ENCODE measurements at places on chromosomes 7 and 10.

DNA sequence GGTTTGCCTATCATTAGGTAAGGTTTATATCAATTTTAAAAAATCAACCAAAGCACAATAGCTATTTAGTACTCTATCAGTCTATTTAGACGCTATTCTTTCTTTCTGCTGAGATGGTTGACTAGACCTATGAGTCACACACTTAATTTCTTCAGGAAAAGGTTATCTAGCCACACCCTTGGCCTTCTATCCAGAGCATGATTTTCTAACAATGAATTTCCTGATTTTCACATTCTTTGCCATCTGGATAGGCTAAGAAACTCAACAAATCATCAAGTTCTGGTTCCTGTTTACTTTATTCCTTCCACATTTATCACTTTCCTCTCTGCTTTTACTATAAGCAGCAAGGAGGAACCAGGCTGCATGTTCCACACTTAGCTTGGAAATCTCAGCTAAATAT, 8.1 kb downstream of the PRPS1L1 start:
- peak; percentile 52 for DNase-seq

- DNase-seq, result no peak
These were observed 20.8 kb downstream of the OGDHL start for GRCh38 chr10:49741108-49741995.

DNA sequence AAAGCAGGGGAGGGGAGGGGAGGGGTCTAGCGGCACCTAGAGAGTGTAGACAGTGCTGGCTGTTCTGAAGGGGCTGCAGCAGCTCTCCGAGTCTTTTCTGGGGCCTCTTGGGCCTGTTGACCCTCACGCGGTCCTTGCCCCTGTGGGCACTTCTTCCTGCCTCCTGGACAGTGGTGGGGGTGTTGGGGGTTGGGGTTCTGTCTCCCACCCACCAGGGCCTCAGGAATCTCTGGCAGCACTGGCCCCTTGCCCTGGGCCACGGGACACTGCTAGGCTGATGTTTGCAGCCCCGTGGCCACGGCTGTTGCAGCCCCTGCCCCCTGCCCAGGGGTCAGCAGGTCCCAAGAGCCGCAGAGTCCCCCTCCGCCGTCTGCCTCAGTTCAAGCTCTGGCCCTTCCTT, 68.9 kb upstream of the INPP5A start:
- DNase-seq, result no peak

GRCh38 chr7:66928388-66928787, 7.4 kb downstream of the TMEM248 start:
- DNase-seq, result no peak

- no peak for DNase-seq
These were observed 13.6 kb downstream of the OPTN start for GRCh38 chr10:13113544-13113943.

GRCh38 chr7:85156661-85157208, 30.1 kb downstream of the SEMA3D start:
- DNase-seq, result no peak

GRCh38 chr7:135620980-135621850, 41.1 kb upstream of the STMP1 start:
- DNase-seq, result peak; percentile 95

DNA sequence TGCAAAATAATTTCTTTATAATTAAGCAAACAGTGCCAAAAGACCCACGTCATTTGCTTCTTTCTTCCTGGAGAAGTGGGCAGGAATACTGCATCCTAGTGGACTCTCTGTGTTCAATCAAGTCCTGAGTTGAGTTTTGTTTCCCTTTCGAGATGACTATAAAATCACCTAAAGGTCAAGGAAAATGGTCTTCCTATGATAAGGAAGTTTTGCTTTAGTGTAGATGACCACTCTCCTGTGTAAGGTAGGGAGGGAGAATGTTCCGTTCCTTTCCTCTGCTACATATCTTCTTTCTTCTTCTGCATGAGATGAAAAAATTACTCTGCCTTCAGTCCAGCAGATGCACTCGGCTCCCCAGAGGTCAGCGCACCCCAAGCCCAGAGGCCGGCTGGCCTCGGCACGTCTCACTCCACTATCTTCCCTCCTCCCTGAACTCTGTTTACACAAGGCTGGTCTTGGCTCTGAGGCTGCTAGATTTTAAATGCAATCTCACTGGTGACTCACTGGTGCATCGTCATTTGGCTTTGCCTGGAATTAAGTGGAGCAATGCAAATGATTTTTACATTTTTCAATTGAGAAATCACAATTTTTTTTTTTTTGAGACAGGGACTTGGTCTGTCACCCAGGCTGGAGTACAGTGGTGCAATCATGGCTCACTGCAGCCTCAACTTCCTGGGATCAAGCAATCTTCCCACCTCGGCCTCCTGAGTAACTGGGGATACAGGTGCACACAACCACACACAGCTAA, 18.6 kb upstream of the VDAC2 start:
- peak; percentile 96 for DNase-seq

DNA sequence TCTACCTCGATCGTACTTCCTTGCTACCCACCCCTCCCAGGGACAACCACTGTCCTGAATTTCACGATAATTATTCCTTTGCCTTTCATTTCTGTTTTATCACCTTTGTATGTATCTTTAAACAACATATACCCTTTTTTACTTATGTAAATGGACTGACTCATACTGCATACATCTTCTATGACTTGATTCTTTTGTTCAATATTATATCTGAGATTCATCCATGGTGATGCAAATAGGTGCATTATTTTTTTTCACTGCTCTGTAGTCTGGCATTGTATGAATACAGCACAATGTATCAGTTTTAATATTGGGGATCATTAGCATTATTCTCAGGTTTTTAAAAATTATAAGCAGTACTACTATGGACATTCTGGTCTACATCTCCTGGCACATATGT, 69.4 kb downstream of the ABCC2 start:
- no peak for DNase-seq

DNA sequence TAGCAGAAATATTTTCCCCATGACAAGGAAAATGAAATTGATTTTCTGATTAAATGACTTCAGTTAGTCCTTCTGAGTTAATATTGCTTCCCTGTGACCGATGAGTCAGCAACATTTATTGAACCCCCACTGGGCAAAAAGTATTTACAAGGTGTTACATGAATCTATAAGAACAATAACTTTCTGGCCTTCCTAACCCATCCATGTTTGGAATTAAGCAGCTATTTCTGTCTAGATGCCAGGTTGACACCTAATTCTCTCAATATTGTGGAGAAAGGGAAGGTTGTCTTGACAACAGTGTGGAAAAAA, 112.9 kb upstream of the JAZF1 start:
- no peak for DNase-seq

- no peak for DNase-seq
These were observed 235.7 kb upstream of the TCERG1L start for GRCh38 chr10:131547129-131547799.

DNA sequence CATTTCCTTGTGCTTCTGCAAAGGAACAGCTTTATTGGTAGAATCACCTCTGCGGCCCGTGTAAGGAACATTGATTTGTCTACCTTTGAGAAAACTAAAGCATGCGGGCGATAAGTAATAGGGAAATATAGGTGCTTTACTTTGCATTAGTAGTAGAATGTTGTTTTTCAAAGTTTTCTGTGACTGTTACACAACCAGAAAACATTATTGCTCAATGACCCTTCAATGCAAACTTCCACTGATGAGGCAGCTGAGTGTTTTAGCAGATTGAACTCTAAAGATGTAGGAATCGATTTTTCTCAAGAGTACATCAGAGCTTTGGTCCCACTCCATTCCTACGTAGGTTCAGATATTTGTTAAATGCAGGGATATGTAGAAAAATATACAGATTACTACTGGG, 427.8 kb downstream of the DNAJB9 start:
- DNase-seq, result no peak

GRCh38 chr7:139915864-139916716, 87.0 kb downstream of the TBXAS1 start:
- peak; percentile 94 for DNase-seq

DNA sequence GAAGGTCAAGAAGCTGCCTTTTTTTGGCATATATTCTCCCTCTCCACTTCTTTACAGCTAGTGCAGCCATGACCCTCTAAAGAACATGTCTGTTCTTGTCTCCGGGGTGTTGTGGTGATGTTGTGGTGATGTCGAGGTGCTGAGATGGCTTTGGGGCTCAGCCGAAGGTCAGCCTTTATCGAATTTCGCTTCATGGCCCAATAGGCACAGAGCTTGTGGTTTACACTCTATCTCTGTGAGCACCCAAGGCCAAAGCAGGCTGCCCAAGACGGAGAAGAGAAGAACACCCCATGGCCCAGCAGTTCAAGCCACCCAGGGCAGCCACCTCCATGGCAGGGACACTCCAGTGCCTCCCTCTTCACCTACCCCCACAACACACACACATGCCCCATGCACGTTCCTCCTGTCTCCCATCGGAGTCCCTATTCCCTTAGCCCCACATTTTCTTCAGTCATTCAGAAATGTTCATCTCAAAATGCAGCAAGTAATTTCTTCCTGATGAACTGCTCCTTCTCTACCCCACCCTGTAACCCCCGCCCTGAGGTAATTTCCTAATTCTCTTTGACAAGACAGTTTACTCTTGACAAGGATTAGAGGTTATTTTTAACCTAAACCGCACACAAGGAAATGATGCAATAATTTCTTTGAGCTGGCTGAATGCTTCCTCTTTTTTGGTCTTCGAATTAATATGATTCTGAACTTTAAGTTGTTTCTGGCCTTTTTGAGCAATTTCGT, 18.6 kb upstream of the ADRB1 start:
- peak; percentile 52 for DNase-seq

- no peak for DNase-seq
These were observed 76.1 kb upstream of the ANK3 start for GRCh38 chr10:60465801-60466200.

DNA sequence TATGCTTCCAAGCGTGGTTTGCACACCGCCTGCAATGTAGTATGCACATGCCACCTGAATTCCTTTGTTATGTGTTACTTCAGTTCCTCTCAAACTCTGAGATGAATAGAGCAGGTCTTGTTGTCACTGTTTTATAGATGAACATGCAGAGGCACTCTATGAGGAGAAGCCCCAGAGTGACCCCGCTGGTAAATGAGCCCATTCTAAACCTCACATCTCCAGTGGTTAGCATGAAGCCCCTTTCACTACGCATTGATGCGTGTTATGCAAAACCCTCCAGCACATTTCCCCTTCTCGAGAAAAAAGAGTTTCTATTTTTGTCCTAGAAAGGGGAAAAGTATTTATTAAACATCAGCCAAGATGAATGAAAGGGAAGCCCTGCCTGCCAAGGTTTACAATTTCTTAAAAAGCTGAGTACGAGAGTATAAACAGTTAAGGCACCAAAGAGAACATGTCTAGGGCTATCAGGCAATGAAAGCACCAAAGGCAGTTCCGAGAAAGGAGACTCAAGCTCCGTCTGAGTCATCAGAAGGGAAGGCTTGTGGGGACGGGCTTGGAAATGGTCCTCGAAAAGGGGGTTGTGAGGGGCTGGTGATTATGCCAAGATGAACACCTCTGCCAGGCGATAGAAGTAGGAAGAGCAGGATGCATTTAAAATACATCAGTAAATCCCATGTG, 58.7 kb upstream of the PFKP start:
- no peak for DNase-seq

DNA sequence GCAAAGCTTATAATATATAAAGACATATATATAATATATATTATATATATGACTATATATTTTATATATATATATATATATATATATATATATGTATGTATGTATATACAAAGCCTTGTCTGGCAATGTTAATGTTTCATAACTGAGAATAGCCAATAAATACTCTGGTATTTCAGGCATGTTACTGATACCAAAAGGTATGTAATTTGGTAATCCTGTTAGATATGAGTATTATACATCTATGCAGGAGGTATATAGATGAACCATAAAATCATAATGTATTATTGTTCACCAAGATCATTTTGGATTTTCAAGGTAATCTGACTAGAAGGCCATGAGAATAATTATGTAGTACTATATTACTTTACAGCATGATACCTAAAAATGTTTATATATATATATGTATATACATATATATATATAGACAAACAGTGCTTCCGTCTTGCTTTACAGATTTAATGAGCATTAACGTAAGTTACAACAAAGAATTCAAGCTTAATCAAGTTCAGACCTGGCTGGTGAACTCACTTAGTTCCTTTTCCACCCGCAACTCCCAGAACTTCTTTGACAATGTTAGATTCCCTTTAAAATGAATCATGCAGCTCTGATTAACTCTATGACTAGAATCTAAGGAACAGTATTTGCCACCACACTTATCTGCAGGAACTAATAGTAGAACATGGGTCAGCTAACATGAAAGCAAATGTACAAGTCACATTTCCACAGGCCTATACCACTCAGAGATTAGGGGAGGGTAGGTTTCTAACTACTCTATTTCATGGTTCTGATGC, 82.7 kb downstream of the SLC25A13 start:
- DNase-seq, result no peak

DNA sequence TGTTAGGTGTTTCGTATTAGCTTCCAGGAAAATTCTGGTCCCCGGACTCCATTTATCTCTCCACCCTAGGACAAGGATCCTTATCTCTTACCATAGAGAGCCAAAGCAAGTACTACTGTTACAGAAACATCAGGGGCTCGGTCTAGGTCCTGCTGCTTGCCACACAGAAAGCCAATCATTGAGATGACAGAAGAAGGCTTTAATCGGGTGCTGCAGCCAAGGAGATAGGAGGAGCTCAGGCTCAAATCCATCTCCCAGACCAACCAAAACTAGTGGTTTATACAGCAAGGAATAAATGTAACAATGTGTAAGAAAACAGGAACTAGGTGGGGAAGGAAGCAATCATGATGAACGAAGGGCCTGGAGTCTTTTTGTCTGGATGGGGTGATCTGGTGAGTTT, 22.2 kb upstream of the CACUL1 start:
- no peak for DNase-seq

GRCh38 chr7:3892157-3892556, 591.1 kb downstream of the SDK1 start:
- DNase-seq, result no peak

GRCh38 chr7:108311446-108312168, 144.6 kb downstream of the NRCAM start:
- DNase-seq, result peak; percentile 69

DNA sequence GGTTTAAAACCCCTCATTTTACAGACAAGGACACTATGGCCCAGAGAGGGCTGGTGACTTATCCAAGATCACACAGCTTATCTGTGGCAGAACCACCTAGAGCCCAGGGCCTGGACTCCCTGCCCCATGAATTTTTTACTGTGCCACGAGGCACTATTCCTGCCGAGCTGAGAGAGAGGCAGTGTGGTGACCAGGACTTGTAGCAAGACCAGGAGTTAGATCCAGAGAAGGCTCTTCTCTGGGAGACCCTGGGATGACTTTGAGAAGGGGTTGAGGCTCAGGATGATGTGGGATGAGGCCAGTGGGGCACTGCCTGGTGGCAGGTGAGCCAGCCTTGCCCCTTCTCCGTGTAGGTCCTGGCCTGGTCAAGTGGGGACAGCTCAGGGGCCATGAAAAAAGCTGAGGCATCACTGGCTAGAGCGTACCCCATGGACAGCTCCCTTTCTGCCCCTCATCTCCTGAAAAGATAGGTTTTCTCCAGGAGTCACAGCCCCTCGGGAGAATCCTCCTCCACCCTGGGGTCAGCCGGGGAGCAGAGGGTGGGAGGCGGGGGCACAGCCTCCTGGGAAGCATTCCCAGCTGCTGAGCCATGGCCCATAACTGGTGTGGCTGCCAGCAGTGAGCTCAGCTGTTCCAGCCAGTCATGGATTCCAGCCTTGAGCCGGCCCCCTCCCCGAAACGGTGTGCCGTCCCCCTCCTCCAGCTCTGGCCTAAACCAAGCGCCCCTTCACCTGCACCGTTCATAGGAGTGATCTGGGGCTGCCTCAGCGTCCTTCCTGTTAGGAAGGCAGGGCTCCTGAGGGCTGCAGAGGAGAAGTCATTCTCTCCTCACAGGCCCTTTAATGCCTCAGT, 5.8 kb downstream of the FLNC start:
- peak; percentile 45 for DNase-seq

- no peak for DNase-seq
These were observed 7.5 kb downstream of the SAR1A start for GRCh38 chr10:70162892-70163201.

Measured in adipocyte (in vitro differentiated cells).